ENCODE measurements at places on chromosomes 1 and 21.

DNA sequence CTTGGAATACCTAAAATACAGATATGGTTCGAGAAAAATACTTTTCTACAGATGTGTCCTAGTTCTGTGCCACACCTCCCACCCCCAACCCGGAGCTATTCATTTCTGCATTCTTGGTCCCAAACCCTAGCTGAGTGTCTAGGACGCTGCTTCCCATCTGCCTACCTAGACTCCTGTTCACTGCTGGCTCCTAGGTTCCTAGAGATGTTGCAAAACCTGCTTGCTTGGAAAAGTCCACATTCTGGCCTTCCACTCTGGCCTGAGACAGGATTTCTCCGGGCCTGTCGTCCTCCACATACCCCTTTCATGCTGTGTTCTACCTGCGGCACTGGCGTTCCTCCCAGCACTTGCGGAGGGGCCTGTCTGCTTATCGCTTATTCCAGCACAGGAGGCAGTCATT lies 165.8 kb upstream of the CTTNBP2NL start:
- DNase-seq = no peak

- DNase-seq = no peak
Observed at GRCh38 chr1:177249231-177249630, 78.5 kb downstream of the BRINP2 start.

DNA sequence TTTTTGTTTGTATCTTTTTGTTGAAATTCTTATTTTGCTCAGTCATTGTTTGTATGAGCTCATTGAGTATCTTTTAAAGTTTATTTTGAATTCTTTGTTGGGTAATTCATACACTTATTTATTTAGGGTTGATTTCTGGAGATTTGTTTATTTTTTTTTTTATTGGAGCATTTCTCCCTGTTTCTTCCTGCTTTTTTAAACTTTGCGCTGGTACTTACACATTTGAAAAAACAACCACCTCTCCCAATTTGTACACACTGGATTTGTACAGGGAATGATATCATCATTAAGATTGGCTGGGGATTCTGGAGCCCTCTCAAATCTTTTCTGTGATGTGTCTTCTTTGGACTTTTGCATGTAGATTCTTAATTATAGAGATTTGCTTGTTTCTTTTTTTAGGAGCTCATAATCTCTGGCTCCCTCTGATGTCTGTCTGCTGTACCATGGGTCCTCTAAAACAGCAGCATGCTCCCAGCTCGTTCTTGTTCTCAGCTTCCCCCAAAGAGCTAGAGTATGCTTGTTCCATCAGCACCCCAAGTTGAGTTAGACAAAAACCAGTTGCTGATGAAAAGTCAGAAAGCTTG lies 310.7 kb downstream of the DUSP10 start:
- DNase-seq = no peak

DNA sequence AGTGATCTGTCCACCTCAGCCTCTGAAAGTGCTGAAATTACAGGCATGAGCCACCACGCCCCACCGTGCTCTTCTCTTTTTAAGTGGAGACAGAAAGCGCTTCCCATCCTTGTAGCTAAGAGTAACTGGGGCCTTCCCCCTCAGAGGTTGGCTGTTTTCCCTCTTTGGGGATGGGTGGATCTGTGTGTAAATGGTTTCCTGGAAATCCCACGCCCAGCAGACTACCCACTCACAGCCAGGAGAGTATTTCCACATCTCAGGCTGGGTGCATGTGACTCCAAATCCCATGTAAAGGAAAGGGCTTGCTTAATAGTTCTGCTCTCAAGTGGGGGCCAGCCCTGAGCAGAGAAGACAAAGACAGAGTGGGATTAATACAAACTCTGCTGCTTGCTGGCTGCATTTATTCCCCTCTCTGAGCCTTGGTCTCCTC lies 19.6 kb upstream of the TCEA3 start:
- peak; percentile 90 for DNase-seq

DNA sequence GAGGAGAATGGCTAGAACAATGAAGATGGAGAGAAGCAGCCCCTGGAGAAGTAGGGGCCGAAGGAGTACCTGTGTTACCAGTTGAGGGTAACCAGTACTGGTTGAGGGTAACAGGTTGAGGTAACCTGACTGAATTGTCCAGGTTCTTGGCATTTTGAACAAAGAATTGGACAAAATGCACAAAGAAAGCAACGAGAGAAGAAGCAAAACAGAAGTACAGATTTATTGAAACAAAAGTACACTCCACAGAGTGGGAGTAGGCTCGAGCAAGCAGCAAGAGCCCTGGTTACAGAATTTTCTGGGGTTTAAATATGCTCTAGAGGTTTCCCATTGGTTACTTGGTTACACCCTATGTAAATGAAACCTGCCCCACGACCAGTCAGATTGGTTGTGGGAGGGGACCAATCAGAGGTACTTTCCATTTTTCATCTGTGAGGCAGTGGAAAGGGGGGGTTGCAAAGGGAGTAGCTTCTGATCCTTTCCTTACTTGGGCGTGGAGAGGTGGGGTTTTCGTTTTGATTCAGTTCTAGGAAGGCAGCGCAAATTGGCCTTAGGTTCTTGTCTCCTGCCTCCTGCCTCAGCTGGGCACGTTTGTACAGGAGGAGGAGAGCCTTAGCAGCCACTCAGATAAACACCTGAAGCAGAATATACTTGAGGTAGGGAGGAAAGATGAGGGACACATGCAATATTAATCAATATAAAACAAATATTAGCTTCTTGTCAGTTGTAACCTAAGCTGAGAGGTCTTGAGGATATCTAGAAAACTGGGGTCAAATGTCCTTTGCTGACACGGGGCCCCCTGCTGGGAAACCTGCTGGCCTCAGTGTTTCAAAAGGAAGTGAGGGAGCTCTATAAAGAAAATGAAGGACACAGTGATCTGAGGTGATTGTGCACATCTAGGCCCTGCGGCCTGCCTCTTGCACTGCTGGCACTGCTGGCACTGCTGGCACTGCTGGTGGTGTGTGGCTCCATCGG lies 14.3 kb upstream of the LSM10 start:
- peak; percentile 45 for DNase-seq

DNA sequence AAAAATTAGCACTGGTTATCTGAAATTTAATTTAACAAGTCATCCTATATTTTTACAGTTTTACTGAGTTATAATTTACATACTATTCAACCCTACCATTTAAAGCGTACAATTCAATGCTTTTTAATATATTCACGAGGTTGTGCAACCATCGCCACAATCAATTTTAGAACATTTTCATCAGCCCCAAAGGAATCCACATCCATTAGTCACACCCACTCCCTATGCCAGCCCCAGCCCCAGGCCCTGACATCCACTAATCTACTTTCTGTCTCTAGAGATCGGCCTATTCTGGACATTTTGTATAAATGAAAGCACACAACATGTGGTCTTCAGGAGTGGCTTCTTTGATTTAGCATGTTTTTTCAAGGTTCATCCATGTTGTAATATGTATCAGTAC lies 134.7 kb downstream of the PSMG1 start:
- DNase-seq = no peak
